ENCODE measurements at places on chromosomes 7 and 10.

DNA sequence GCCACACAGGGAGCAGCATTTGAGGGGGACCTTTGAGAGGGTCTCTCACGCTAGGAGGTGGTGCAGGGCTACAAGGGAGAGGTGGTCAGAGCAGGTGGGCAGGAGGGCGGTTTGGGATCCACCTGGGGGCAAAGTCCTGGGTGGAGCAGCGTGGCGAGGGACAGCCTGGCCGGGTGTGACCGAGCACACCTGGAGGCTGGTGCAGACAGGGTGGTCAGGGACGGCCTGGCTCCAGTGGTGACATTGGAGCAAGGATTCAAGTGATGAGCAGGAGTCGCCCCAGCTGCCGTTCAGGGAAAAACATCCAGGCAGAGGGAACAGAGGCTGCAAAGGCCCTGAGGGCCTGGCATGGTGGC is 36.0 kb downstream of the CLIP2 start:
- no peak for DNase-seq

- no peak for DNase-seq
Measured at GRCh38 chr7:151432658-151433521, 7.1 kb downstream of the CRYGN start.

DNA sequence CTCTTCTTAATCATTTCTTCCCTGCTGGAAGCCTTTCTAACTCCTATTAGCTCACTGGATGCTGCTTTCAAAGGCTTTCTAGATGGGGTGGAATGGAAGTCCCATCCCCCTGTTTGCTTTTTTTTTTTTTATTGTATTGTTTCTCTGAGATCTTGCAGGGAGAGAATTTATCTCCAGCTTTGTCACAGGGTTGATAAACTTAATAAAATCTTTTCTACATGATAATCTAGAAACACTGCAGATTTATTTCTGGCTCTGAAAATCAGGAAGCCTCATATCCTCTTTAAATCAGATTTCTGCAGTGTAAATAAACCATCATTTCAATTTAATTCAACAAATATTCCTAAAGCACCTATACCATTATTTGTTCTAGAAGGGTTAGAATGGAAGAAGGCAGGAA is 37.2 kb upstream of the CHCHD3 start:
- DNase-seq, result no peak

GRCh38 chr7:81162771-81163525 is 244.1 kb upstream of the SEMA3C start:
- DNase-seq, result no peak

GRCh38 chr7:28296571-28297483 is 115.5 kb upstream of the CREB5 start:
- no peak for DNase-seq

DNA sequence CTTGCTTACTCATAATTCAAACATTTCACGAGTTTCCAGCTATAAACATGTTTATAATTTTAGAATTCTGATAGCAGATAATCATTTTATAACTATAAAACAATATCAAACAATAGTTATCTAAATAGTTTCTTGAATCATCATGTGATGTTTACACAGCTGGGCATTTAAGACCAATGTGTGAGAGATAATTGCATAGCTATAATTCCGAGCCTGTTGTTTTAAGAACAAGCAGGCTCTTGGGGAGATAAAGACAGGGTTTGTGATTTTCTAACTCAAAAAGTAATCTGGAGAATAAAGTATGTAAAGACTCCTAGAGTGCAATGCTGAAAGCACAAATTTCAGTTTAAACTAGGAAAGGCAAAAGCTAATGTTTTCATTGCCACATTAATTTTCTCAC is 331.2 kb downstream of the LRRTM3 start:
- DNase-seq, result no peak

- no peak for DNase-seq
Measured at GRCh38 chr7:120733835-120734234, 124.1 kb downstream of the TSPAN12 start.

- DNase-seq, result no peak
Measured at GRCh38 chr7:23925088-23925487, 215.1 kb downstream of the STK31 start.

- DNase-seq, result no peak
Measured at GRCh38 chr7:8172372-8173354, 89.3 kb downstream of the ICA1 start.

- DNase-seq, result no peak
Measured at GRCh38 chr7:32104766-32105165, 34.6 kb upstream of the PDE1C start.

DNA sequence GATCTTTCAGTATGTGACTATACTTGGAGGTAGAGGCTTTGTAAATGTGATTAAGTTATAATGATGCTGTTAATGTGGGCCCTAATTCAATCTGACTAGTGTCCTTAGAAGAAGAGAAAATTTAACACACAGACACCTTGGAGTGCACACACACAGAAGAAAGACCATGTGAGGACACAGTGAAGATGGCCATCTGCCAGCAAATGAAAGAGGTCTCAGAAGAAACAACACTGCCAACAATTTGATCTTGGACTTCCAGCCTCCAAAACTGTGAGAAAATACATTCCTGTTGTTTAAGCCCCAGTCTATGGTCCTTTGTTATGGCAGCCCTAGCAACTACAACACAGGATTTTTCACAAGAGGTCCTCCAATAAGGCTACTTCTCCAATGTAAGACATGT is 120.9 kb upstream of the ABCB5 start:
- DNase-seq, result no peak

DNA sequence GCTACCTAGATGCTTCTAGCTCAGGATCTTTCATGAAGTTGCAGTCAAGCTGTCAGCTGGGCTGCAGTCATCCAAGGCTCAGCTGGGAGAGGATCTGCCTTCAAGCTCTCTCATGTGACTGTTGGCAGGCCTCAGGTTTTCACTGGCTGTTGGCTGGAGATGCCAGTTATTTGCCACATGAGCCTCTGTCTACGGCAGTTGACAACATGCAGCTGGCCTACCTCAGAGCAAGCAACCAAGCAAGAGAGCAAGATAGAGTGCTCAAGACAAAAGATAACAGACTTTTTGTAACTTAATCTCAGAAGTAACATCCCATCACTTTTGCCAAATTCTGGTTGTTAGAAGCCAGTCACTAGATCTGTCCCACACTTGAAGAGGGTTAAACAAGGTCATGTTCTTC is 125.8 kb downstream of the TPST1 start:
- no peak for DNase-seq

- DNase-seq, result no peak
Measured at GRCh38 chr7:3754493-3755341, 453.7 kb downstream of the SDK1 start.

GRCh38 chr7:27071622-27072390 is 24.0 kb downstream of the HOXA1 start:
- no peak for DNase-seq

DNA sequence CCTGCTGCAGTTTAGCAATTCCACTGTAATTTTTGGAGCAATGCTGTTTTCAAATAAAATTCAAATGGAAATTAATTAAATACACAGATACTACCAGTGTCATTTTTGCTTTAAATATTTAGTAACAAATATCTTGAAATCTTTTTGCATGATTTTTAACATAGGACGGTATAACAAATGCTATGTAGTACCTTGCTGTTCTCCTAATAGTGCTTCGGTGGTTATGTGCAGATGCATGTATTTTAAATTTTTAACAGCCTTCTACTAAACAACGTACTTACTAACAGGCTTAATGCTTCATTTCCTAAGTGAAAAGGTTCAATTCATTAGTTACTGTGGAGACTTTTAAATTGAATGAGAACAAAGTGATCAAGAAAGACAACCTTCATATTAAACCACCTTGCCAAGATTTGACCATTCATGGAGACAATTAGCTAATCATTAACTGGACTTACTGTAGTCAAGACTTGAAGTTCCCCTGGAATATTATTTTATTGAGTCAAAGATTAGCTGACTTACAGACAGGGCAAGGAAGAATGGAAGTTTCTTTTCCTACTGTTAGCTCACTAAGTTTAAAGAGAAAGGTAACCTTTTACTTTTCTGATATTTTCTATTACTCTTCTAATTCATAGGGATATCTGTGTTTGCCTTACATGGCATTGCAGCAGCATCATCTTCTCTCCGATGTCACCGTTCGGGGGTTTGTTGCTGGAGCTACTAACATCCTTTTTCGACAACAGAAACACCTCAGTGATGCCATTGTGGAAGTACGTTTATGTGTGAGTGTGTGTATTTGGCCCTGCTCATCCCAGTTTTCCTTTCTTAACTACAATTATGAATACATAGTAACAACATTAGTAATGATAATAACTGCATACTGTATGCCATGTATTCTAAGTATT is 74.3 kb downstream of the AVL9 start:
- DNase-seq, result no peak

DNA sequence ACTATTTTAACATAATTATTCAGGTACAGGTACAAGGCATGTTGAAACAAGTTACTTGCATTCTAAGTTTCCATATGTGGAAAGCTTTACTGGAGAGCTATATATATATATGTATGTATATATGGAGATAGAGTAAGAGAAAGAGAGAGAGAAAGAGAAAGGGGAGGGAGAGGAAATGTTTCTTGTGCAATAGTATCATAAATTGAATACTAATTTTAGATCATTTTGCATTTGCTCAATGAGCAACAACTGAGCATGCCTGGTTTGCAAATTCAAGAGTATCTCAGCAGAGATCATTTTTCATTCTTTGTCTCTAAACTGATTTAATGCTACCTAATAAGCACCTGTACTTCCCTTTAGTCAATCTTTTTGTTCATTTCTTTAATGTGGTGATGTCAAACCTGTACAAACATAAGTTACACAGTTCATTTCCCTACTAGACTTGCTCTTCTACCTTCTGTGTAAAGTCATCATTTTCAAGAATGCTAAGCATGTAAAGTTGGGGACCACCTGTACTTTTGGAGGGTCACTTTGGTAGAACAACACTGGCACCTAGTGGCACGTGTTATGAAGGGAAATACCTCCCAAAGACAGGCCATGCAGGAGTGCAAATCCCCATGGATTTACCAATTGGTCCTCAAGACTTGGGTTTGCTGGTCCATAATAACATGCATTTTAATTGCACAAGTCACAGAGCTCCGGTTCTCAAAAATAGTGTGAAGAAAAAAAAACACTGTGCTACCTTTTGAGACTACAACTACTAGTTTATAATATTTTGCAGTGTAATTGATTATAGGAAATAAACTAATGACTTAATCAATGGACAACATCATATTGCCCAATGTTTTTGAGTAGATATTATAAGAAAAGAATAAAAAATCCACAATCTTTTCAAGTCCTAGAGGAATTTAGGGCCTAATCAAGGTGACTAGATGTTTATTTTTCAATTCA is 431.2 kb upstream of the IGFBP3 start:
- DNase-seq, result no peak

GRCh38 chr10:13271552-13272163 is 28.2 kb downstream of the PHYH start:
- no peak for DNase-seq

GRCh38 chr7:103134836-103135554 is 13.9 kb downstream of the NAPEPLD start:
- DNase-seq, result no peak
